ENCODE measurements at places on chromosomes 3 and 15.

DNA sequence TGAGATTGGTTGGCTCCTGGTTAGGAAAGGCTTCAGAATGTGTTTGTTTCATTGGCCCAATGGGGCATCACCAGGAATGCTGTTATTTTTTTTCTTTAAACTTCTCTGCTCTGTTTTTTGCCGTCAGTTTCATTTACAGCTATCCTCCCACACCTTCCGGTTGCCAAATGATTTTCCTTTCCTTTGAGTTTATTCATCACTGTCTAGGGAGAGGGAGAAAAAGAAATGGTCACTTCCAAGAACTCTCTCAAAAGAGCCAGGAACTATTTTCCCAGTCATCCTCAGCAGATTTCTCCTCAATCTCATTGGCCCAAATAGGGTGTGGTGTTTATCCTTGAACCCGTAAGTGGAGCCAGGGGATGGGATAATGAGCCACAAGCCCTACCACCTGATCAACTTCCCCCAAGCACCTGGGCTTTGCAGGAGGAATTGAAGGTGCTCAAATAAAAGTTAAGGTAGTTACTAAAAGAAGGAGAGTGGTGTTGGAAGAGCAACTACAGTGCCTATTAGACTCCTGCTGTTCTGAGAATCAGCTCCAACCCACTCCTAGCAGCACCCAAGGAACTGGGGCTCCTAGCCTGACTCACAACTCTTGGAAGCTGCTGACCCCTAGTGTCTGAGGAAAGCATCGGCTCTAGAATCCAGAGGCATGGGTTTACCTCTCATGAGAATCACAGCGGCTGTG, 183.8 kb upstream of the IL12A start:
- peak; percentile 90 for DNase-seq

- DNase-seq: peak; percentile 17
Measured at GRCh38 chr3:186510374-186511079, 33.7 kb downstream of the CRYGS start.

GRCh38 chr15:60635507-60636352, 156.8 kb upstream of the ICE2 start:
- DNase-seq: peak; percentile 79

GRCh38 chr3:149542375-149543312, 68.1 kb downstream of the TM4SF4 start:
- peak; percentile 23 for DNase-seq

DNA sequence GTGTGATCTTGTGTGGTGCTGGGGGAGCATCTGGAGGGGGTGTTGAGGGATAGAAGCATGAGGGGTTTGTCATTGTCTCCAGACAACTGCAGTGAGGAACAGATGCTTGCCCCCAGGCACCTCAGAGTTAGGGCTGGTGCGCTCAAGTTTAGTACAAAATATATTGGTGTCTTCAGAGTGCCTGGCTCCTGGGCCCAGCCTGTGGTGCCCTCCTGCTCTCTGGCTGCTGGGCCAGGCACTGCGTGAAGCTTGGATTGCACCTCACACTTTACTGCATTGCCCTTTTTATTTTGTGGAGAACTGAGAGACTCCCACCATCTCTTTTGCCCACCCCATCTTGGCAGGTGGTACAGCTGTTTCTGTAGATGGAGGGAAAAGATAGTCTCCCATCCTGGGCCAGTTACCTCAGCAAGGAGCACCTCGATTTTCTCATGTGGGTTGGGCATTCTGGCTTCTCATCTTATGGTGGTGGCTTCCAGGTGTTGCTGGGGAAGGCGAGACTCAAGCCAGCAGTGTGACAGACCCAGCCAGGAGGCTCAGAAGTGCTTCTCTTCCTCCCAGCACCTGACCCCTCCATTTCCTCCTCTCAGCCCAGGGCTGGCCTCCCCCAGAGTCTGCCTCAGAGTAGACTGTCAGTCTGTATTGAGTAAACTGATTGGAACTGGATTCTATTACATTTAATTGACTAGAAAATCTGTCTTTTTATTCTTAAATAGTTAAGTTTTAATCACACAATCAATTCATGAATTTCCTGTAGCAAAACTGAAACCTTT, 140.5 kb downstream of the DNAJB8 start:
- no peak for DNase-seq

- DNase-seq: no peak
Measured at GRCh38 chr15:77039848-77040247, 31.1 kb downstream of the TSPAN3 start.

- peak; percentile 81 for DNase-seq
Measured at GRCh38 chr3:4976109-4976508, 3.1 kb upstream of the BHLHE40 start.

GRCh38 chr3:151351219-151351618, 21.9 kb upstream of the P2RY13 start:
- no peak for DNase-seq

Data from Daoy (cell line).